ENCODE measurements at places on chromosomes 7 and 10.

DNA sequence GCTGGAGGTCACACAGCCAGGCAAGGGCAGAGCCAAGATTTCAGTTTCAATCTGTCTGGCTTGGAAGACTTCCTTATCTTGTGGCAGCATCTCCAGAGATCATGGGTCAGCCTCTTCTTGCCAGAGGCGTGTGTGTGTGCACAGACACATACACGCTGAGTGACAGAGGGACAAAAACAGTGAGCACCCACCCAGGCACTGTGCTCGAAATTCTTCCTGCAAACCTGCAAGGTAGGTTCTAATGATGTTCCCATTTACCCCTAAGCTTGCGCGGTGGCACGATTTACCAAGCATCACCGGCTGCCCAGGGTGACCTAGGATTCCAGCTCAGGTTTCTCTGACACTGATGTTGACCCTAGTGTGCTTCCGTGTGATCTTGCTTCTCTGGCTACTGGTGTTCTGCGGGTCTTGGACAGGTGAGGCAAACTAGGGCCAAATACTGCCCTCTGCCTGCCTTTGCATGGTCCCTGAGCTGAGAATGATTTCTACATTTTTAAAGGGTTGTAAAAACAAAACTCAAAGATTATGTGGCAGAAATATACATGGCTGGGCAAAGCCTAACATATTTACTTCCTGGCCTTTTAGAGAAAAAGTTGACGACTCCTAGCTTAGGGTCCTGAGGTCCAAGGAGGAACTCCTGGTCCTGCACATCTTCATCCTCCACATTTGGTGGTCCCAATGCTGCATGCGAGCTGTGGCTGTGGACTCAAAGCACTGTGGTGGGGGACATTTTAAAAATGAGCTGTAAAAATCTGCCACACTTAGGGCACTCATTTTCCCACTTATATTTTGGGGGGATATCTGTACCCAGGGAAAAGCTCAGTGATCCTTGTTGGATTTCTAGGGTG, 268.5 kb downstream of the RPS24 start:
- DNase-seq: no peak

GRCh38 chr7:33614357-33615117, 290.8 kb upstream of the BMPER start:
- no peak for DNase-seq

- no peak for DNase-seq
Measured at GRCh38 chr10:31581741-31582323, 262.8 kb downstream of the ZEB1 start.

DNA sequence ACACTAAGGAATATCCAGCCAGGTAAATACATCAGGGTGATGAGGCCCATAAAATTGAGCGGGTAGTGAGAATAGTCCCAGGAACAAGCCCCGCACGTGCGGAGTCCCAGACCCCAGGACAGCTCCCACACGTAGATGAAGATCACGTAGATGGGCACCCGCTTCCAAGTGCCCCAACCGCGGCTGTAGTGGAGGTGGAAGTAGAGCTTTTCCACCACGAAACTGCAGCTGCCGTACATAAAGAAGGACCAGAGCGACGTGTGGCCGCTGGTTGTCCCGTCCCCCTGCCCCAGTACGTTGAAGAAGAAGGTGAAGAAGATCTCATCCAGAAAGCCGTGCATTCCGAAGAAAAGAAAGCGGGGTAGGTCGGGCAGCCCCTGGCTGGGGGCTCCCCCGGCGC, 948 bp downstream of the TMEM229A start:
- no peak for DNase-seq

DNA sequence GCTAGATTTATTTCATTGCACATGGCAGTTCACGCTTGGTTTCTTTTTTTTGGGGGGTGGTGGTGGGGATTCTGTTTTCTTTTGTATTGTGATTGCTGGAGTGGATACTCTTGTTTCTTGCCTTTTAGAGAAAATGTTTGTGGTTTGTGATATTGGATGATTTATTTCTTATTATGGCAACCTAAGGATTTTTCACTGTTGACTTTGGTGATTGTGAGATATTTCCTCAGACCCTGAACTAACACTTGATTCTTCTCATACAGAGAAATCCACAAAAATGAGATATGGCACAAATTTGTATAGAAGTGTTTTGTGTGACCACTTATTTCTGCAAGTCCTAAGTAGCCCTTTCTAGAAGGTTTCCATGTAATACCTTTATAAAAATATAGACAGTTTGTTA, 871.1 kb downstream of the LRMDA start:
- DNase-seq: no peak
